ENCODE measurements at places on chromosomes 3 and 15.

DNA sequence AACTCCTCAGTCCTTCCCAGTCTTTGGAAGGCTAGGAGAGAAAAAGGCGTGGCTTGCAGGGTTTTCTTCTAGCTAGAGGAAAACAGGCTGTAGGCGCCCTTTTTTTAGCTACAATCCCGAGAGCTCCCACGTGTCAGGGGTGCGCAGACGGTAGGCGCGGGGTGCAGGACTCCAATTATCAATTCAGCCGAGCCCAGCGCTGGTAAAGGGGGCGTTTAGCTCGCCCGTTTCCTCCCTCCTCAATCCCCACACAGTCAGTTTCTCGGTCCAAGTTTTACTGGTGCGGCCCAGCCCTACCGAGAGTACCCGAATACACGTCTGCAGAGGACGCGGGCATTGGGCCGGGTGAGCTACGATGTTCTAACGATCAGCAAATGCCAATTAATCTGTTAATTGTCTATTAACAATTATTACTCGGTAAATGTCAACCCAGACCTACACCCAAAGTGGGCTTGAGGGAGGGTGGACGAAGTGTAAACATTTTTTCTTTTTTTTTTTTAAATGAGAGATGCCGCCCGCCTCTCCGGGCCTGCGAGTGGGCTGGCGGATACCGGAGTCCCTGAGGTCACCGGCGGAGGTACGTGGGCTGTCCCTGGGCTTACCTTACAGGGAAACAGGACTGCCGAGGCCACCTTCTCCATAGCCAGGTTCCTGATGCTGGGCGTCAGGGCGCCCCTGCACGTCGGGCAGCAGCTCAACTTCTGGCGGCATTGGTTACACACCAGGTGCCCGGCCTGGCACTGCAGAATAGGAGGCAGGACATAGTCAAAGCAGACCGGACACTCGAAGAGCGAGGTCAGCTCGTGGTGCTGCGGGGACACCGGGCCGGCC, 923 bp downstream of the SIAH2 start:
- DNase-seq, result peak; percentile 62

GRCh38 chr15:29087521-29088285, 181.9 kb downstream of the NSMCE3 start:
- no peak for DNase-seq

GRCh38 chr3:38257583-38257982, 8.0 kb upstream of the SLC22A13 start:
- no peak for DNase-seq

GRCh38 chr3:15490158-15490557, 31.3 kb downstream of the COLQ start:
- DNase-seq, result no peak

GRCh38 chr15:55739641-55740040, 3.3 kb downstream of the PRTG start:
- DNase-seq, result no peak

- no peak for DNase-seq
Observed at GRCh38 chr3:20054549-20054987, 14.3 kb downstream of the KAT2B start.

DNA sequence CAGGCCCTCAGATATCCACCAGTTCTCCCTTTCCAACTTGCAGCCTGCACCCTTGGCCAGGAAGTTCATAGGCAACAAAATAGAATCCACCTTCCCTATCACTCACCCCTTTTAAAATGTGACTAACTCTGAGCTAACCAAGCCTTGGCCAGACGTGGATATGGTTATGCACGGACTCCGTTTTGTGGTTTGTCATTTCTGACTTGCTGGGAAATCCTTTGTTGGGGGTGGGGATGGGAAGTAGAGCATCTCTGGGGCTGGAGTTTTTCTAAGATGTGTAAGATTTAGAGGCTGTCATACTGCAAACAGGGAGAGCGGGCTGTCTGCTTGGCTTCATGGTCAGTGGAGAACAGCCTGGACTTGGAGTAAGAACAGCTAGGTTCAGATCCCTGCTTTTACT, 62.6 kb downstream of the SMAD3 start:
- DNase-seq, result no peak

DNA sequence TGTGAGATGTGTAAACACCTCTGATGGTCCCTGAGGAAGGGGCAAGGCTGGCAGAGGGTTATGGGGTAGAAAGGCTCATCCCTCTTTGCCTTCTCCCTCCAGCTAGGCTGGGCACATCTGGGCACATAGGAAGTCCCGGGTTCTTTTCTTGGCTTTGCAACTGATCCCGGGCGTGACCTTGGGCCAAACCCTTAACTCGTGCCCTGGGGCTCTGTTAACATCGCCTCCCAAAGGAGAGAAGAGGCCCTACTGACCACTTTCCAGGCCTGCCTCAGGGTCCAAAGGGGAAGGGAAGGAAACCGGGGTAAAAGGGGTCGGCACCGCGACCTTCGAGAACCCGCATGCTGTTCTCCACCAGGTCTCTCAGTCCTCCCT, 549 bp downstream of the C3orf18 start:
- DNase-seq, result no peak

DNA sequence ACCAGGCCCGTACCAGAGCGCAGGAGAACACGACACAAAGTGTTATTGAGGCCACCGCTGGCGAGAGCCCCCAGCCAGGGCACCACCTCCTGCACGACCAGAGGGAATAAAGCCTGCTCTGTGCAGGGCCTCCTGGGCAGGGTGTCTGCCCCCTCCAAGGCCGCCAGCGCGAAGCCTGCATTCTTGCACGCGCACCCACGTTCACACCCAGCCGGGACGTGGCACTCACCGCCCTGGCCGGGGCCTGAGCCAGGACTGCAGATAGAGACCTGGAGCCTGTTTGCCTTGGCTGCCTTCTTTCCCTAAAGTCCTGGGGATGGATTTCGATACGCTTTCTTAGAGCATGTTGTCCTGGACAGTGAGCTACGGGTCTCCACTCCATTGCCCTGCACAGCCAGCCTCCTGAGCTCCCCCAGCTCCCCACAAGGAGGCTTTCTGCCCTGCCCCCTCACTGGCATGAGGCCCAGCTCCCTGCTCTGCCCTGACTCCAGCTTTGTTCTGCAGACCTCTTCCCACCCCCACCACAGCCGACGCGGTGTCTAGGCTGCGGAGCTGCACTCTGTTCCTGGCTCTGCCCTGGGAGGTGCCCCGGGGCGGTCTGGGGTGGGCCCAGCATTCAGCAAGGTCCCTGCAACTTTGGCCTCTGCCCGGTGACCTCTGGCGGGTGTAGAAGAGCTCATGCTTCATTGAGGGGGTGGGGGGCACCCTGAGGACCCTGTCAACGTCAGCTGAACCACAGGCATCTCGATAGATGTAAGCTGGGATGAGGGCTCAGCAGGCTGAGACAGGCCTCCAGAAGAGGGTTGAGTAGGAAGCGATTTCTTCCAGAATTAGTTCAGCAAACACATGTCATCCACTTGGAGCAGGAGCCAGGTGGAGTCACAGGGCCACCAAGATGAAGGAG, 145.0 kb downstream of the LRRK1 start:
- peak; percentile 46 for DNase-seq

- DNase-seq, result no peak
Observed at GRCh38 chr15:69828181-69828828, 269.4 kb downstream of the TLE3 start.

DNA sequence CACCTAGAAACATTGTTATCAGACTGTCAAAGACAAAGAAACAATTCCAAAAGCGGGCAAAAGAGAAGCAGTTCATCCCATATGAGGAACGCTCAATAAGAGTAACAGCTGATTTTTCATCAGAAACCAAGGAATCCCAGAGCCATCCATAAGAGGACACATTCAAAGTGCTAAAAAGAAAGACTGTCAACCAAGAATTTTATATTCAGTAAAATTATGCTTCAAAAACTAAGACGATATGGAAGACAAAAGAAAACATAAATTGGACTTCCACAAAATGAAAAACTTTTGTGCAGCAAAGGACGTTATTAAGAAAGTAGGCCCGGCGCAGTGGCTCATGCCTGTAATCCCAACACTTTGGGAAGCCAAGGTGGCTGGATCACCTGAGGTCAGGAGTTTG, 4.0 kb downstream of the LEO1 start:
- no peak for DNase-seq

DNA sequence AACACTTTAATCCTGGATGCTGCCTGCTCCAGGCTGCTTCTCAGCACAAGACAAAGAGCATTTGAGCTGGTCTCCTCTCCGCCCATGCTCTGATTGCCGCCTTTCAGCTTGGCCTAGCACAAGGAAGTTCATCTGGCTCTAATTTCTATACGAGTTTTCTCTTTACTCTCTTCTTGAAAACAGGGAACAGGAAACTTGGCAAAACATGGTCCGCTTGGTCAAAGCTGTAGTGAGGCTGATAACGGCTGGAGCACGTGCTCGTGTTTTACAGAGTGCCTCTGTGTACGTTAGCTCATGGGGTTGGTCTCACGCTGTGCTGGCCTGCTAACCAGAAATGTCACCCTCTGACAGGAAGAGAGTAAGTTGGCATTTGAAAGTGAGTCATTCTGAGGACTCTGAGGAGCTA, 19.2 kb downstream of the RARRES1 start:
- no peak for DNase-seq

DNA sequence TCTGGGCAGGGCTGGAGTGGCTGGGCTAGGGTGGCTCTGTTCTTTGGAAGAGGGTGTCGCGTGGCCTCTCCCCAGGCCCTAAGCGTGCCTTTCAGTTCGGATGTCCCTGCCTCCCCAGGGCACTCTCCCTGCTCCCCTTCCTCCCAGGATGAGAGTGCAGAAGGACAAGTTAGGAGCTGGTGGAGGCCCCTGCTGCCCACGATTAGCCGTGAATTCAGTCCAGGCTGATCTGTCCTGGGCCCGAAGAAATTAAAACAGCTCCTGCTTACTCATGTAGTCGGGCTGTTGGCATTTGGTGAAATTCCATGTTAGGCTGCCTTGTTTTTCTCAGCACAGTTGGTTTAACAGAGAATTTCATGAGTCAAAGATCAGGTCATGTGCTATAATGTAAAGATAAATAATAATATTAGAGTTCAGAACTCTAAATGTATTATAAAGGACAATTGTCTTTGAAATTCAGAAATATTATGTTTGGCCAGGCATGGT, 24.5 kb downstream of the NIPA1 start:
- DNase-seq, result no peak

- DNase-seq, result no peak
Observed at GRCh38 chr3:48347500-48347899, 14.0 kb upstream of the SPINK8 start.

GRCh38 chr3:58573640-58574039, 3.6 kb downstream of the FAM107A start:
- DNase-seq, result no peak

GRCh38 chr3:126053513-126053912, 30.4 kb downstream of the SLC41A3 start:
- DNase-seq, result no peak

GRCh38 chr15:77138167-77138522, 67.2 kb upstream of the TSPAN3 start:
- DNase-seq, result no peak

- DNase-seq, result no peak
Observed at GRCh38 chr3:111338059-111338698, 203.8 kb upstream of the CD96 start.

DNA sequence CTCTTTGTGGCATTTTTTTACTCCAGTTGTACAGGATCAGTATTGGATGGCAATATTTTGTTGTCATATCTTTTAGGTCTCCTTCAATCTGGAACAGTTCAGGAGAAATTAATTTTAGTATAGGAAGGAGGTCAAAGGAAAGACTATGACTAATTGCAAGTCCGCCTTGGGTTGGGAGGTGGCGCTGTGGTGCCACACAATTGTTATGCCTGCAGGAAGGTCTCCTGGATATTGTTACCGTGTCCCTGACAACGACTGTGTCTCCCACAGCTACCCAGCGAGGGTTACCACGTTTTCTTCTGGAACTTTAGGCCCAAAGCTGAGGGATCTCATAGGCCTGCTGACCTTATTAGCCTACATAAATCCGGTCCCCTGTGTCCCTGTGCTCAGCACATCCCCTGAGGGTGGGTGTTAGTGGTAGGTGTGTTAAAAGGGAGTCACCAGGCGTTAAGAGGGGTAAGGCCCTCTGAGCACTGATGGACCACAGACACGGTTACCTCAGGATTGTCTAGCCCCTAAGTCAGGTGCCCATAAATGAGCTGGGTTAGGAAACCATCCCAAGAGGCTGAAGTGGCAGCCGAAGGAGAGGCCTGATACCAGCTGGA, 31.5 kb downstream of the KCNAB1 start:
- peak; percentile 68 for DNase-seq

- no peak for DNase-seq
Observed at GRCh38 chr3:45832699-45833098, 9.2 kb downstream of the LZTFL1 start.

GRCh38 chr3:9136746-9137465, 112.5 kb downstream of the SRGAP3 start:
- DNase-seq, result no peak

GRCh38 chr3:129481766-129482332, 41.8 kb downstream of the IFT122 start:
- peak; percentile 61 for DNase-seq
